ENCODE measurements at places on chromosomes 2 and 18. TPM values are rescaled to one million over a fixed set of nuclear protein-coding genes. Genes with fewer than 3 reads are reported as not detected.

Gene PCARE
- polyA plus RNA-seq: 0.48 TPM

Gene SPC25
- polyA plus RNA-seq: 19.3 TPM

Gene EVX2
- 0.04 TPM for polyA plus RNA-seq

GRCh38 chr2:150639383-150639782 is 151.9 kb upstream of the RND3 start:
- DNase-seq: no peak

GRCh38 chr2:210663631-210664089 is 107.3 kb downstream of the CPS1 start:
- peak; percentile 24 for DNase-seq

GRCh38 chr18:70822117-70822516 is 533.3 kb downstream of the SOCS6 start:
- DNase-seq: no peak
